ENCODE measurements at places on chromosomes 1 and 21. TPM values are rescaled to one million over a fixed set of nuclear protein-coding genes. Genes with fewer than 3 reads are reported as not detected.
A peak's percentile ranks its signal among the peaks of the same experiment; 100 is the strongest.

DNA sequence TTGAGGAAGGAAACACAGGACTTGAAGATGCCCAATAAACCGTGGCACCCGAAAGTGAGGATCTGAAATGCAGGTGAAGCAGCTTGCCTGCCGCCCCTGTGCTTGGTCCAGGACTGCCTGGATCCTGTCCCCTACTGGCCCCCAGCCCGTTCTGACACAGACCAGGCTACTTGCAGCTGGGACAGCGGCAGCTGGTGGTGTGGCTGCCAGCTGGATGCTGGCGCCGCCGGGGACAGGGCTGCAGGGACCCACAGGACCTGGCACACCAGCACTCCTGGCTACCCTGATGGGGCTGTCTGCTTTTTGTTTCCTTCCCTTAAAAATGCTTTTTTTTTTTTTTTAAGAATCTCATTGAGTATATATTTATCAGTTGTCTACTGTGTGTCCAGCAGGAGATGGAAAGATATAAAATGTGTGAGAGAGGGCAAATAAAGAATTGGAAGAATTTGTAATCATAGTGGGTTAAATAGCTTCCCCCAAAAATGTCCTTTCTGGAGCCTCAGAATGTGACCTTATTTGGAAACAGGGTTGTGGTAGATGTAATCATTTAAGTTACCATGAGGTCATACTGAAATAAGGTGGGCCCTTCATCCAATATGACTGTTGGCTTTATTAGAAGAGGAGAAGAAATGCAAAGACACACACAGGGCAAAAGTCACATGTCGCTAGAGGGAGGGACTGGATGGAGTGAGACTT lies 165.6 kb downstream of the DSCAM start:
- DNase-seq, result no peak
- no peak overlapping the region for H3K27ac ChIP-seq
- H3K4me3 ChIP-seq, result no peak overlapping the region

DNA sequence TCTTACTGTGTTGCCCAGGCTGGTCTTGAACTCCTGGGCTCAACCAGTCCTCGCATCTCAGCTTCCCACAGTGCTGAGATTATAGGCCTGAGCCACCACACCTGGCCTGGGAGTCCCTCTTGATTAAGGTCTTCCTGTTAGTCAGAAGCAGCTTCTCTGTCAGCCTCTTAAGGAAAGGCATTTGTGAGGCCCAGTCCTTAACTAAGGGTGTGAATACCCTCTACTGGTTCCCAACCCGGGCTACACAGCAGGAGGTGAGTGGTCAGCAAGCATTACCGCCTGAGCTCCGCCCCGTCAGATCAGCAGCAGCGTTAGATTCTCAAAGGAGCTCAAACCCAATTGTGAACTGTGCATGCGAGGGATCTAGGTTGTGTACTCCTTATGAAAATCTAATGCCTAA lies 117.2 kb downstream of the DYRK1A start:
- no peaks in the 10 kb centered on the region for H3K27me3 ChIP-seq
- no peak for DNase-seq
- no peak overlapping the region for H3K4me3 ChIP-seq
- peaks cover 6% of the 10 kb centered on the region for H3K4me1 ChIP-seq
- H3K36me3 ChIP-seq, result no peaks in the 10 kb centered on the region
- H3K27ac ChIP-seq, result no peak overlapping the region

GRCh38 chr21:35696644-35697043 lies 363.7 kb downstream of the SETD4 start:
- no peaks in the 10 kb centered on the region for H3K4me1 ChIP-seq
- H3K36me3 ChIP-seq, result no peaks in the 10 kb centered on the region
- no peak overlapping the region for H3K27ac ChIP-seq

DNA sequence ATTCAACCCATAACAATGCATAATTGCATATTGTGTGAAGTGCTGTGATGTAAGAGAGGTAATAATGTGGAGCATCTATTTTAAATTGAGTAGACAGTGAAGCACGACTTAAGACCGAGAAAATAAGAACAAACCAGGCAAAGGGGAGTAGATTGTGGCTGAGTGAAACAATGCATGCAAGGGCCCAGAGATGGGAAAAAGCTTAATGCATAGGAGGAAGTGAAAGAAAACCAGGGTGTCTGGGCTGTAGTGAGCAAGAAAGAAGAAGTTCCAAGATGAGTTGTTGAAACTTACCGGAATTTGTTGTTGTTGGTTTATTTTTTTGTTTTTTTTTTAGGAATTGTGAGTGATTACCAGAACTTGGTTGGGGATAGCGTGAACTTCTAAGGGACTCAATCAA lies 104.7 kb downstream of the SNX7 start:
- DNase-seq, result no peak
- H3K27ac ChIP-seq, result no peak overlapping the region
- H3K36me3 ChIP-seq, result no peaks in the 10 kb centered on the region
- no peaks in the 10 kb centered on the region for H3K27me3 ChIP-seq
- H3K4me3 ChIP-seq, result no peak overlapping the region
- H3K4me1 ChIP-seq, result no peaks in the 10 kb centered on the region

- peak overlapping the region; percentile 5 for H3K27ac ChIP-seq
- DNase-seq, result no peak
- H3K27me3 ChIP-seq, result no peaks in the 10 kb centered on the region
Observed at GRCh38 chr1:22531251-22531650, 32.0 kb upstream of the EPHA8 start.

GRCh38 chr1:218705391-218705790 lies 360.3 kb downstream of the TGFB2 start:
- H3K27ac ChIP-seq, result no peak overlapping the region
- H3K4me1 ChIP-seq, result no peaks in the 10 kb centered on the region
- no peaks in the 10 kb centered on the region for H3K27me3 ChIP-seq
- no peak overlapping the region for H3K4me3 ChIP-seq
- no peak for DNase-seq

The DAB1 gene
- polyA plus RNA-seq, result 0.49 TPM

The GRHL3 gene
- 0.11 TPM for polyA plus RNA-seq

- no peaks in the 10 kb centered on the region for H3K36me3 ChIP-seq
- H3K4me3 ChIP-seq, result no peak overlapping the region
- no peak overlapping the region for H3K27ac ChIP-seq
- no peaks in the 10 kb centered on the region for H3K27me3 ChIP-seq
- H3K4me1 ChIP-seq, result peaks cover 4% of the 10 kb centered on the region
Observed at GRCh38 chr1:52707927-52708655, 9.9 kb upstream of the COA7 start.

DNA sequence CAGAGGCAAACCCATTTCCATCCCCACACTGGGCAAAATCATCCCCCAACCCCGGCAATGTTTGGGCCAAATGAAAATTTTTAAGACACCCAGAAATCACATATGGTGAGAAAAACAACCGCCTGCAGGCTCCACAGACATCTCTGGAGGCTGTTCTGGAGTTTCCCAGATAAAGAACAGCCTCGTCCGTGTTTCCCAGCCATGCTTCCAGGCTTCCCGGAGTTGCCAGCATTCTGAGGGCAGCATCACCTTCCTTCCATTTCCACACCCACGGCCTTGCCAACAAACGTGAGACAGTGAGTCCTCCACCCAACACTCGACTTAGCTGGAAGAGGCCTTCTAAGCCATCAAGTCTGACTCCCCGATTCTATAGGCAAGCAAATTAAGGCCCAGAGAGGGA lies 36.9 kb downstream of the KCNN3 start:
- no peaks in the 10 kb centered on the region for H3K27me3 ChIP-seq
- no peak overlapping the region for H3K4me3 ChIP-seq
- H3K36me3 ChIP-seq, result no peaks in the 10 kb centered on the region
- no peak for DNase-seq

Measured in pancreas (tissue), 10 donors.